ENCODE measurements at places on chromosomes 4 and X.

- DNase-seq = no peak
Measured at GRCh38 chr4:38865445-38865844, 2.2 kb upstream of the FAM114A1 start.

- DNase-seq = no peak
Measured at GRCh38 chr4:176052744-176053143, 12.9 kb upstream of the WDR17 start.

DNA sequence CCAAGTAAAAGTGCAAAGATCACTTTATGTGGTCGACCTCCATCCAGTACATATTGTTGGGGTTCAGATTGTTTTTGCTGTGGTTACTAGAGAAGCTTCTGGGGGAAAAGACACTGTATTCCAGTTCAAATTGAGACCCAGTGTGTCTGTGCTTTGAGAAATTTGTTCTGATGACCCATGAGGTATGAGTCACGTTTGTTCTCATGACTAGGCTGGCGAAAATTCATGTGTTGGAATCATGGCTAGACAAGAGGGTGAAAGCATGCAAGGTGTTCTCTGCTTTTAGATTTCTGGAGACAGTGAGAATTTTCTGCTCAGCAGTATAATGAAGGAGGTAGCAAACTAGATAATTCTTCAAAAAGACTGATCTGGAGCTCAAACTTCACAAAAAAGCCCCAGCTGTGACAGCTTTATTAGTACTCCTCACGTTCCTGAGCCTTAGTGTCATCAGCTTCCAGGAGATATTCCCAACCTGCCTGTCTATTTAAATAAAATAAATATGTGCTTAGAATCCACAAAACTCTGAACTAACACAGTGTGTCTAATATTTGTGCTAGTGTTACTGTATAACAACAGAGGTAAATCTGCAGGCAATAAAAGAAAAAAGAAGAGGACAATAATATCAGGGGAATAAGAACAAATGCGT, 24.4 kb upstream of the FAM47B start:
- no peak for DNase-seq

- DNase-seq = no peak
Measured at GRCh38 chrX:136975684-136976470, 57.9 kb downstream of the GPR101 start.

DNA sequence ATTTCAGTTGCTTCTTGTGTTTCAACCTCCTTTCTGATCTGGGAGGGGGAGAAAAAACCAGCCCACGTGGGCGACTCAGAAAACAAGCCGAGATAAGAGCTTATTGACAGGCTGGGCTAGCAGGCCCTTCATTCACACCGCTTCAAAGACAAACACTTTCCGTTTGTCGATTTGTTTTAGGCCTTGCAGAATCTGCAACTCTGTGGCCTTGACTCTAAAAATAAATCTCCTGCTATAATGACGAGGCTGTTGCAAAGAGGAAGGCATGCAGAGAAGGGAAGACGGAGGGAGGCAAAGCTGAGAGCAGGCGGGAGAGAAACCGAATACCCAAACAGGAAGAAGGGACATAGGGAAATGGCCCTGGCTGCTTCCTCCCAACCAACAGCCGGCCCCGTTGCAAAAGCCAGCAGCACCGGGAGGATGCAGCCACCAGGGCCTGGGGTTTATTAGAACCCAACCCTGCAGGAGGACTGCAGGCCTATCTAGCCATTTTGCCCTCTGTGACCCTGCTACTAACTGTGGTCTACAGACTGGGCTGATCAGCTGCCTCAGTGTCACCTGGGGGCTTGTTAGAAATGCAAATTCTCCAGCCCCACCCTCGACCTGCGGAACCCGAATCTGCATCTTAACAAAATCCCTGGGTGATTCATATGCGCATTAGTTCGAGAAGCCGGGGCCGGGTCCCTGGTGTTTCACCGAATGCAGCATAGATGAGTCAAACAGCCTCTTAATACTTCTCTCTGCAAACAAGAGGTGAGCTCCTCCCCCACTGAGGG, 325.5 kb downstream of the BCOR start:
- DNase-seq = no peak

DNA sequence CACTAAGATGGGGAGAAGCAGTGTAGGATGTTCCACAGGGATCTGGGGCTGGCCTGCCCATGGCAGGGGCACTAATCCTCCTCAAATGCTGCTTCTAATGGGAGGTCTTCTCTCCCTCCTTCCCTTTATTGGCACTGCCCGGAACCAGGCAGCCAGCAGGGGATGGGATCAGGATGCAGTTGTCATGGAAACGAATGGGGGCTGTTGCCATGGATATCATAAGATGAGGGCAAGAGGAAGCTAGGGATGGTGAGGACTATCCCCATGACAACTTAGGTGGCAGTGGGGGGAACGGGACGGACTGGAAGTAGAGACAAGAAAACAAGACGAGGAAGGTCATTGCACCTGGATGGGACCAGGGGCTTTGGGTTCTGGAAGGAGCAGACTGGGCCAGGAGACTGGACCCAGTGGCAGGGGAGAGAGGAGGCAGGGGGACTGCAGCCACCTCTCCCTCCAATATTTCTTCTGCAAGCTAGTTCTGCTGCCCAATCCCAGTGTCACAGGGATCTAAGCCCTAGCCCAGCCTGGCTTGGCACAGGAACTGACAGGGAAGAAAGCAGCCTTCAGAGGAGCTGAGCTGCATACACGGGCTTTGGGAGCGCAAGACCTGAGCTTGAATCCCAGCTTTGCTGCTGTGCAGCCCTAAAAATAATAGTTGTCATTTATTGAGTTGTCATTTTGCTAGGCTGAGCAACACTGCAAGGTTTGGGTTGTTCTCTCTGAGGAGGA, 19.0 kb downstream of the IQSEC2 start:
- DNase-seq = no peak

GRCh38 chrX:26845056-26845455, 618.1 kb downstream of the PPP4R3C start:
- no peak for DNase-seq

- no peak for DNase-seq
Measured at GRCh38 chr4:103075435-103075893, 1.1 kb downstream of the SLC9B2 start.

GRCh38 chrX:123835661-123836371, 24.0 kb upstream of the XIAP start:
- DNase-seq = no peak

- no peak for DNase-seq
Measured at GRCh38 chr4:173924561-173924960, 358.9 kb downstream of the FBXO8 start.

DNA sequence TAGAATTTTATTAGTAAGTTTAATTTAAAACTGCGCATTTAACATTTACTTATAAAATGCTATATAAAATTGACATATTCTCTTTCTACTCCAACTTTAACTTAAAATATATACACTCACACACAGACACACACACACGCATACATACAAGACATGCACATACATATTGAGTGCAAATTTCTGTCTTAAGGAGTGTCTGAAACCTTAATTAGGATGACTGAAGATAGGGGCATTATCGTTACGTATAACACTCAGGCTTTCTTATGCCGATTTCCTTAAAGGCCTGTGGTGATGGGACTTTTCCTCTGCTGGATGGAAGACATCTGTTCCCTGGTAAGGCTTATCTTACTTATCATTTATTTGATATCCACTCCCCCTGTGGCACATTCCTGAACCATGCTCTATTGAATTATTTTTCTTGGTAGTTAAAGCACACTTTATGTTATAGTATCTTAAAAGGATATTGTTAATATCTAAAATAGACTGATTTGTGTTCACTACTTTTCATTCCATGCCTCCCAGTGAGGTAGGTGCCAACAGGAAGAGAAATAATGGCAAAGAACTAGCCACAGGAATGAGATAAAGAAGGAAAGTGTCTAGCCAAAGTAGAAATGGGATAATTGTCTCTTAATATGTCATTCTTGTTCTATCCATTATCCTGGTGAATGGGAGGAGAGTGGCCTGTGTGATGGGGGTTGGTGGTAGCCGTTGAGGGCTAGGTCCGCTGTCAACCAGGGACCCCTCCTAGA, 92.9 kb upstream of the GPRIN3 start:
- no peak for DNase-seq

DNA sequence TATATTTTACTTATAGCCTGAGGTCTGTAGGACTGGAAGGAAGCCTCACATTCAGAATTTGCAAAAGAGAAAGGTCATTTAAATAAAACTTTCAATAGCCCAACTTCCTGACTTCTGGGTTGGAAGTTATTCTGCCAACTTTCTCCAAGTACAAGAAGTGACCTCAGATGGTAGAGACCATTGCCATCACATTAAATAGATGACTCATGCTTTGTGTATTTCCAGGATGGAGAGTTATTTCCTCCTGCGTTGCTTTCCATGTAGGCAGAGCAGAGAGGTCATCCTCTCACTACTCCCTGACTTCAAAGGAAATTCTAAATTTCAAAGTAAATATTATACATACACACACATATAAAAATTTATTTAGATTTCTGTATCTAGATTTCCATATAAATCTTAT, 73.0 kb upstream of the NR3C2 start:
- DNase-seq = no peak

- DNase-seq = no peak
Measured at GRCh38 chrX:110212299-110212698, 105.6 kb downstream of the AMMECR1 start.

DNA sequence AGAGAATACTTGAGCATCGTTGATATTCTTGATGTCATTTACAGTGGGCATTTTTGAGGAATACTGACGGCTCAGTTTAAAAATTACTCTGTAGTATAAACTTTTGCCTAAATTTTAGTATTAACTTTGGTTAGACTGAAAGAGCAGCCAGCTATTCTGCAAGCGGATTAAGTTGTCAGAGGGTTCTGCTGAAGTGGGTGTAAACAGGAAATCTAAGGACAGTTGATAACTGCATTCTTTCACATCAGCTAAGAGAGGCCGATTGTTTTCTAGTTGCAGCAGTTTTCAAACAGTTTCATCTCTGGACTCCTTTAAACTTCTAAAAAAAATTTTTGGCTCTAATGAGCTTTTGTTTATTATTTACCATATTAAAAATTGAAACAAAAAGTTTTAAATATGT, 149.6 kb downstream of the RAPGEF2 start:
- no peak for DNase-seq

- DNase-seq = no peak
Measured at GRCh38 chr4:88477229-88477860, 20.4 kb downstream of the HERC5 start.

DNA sequence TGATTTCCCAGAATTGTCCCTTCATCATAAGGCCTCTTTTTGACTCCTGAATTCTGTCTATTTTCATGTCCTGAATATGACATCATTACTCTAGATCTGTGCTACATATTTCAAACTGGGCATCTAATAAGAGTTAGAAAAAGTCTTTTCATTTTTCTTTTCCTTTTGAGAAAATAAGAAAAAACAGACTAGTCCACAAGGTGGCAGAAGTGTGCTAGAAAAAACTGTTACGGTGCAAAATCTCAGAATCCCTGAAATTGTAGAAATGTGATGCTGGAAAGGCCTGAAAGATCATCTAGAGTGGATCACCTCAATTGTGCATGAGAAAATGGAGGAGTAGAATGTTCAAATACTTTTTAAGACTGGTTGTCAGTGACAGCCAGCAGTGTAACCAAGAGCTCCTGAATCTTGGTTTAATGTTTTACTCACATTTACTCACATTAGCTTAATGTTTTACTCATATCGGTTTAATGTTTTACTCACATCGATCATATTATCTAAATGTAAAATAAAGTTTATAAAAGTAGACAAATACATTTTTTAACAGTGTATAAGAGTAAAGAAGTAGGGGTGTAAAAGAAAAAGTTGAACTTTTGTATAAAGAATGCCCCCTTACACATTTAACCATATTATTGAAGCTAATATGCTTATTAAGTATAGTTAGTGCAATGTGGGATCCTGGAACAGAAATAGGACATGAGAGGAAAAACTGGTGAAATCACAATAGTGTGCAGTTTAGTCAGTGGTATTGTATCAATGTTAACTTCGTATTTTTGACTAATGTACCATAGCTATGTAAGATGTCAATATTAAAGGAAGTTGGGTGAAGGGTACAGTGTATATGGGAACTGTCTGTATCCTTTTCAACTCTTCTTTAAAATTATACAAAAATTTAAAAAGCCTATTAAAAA, 15.2 kb downstream of the ASB11 start:
- no peak for DNase-seq

DNA sequence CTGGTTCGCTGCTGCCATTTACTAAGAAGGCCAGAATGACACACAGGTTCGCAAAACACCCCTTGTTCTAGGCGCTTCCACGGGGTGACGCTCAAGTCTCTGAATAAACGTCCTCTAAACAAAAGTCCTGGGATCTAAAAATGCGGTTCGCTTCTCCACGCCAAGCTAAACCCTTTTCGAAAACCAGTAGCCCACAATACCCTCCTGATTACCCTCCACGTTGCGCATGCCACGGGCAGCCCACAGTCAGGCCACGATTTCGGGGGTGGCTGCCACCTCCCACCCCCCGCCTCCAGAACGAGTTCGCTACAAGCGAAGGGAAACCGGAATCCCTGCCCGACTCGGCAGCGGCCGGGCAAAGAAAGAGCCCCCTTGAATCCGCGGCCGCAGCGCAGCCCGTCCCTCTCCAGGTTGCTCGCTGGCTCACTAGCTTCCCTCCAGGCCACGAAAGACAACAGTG, 423 bp downstream of the RPL39 start:
- DNase-seq = no peak

- DNase-seq = no peak
Measured at GRCh38 chr4:26992657-26993361, 132.2 kb downstream of the STIM2 start.

DNA sequence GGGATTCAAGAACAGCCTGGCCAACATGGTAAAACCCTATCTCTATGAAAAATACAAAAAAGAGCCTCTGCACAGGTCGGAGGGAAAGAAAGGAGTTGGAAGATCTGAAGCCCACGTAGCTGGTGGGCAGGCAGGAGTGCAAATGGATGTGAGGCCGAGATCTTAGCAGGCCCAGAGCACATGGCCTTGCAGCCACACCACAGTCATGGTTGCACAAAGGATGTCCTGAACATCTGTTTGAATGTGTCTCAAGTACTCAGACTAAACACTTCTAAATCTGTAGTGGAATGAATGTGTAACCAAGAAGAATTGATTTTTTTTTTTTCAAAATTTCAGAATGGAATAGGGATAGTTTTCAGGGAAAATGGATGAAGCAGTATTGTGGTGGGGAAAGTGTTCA, 10.8 kb downstream of the CA5B start:
- no peak for DNase-seq

- DNase-seq = no peak
Measured at GRCh38 chr4:5054532-5054931, 3.3 kb downstream of the STK32B start.

- no peak for DNase-seq
Measured at GRCh38 chr4:189131118-189131517, 809.6 kb upstream of the FRG1 start.

DNA sequence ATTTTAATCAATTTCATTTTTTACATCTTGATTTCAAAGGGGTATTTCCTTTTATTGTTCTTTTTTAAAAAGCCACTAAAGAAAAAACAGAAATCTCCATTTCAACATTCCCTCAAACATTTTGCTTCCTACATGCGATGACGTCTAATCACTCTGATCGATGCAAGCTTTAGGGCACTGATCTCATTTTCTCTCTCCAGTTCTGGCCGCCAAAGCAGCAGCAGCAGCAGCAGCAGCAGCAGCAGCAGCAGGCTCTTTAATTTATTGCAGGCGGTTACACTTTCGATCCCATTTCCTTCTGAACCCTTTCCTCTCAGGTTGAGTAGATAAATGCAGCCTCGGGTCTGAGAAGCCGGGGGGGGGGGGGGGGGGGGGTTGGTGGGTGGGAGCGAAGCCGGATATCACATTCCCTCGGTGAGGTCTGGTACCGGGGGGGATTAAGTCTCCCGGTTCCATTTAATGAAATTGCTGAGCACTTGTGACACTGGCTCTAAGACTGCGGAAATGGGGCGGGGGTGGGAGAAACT, 3.4 kb upstream of the PCDH7 start:
- DNase-seq = no peak

- DNase-seq = no peak
Measured at GRCh38 chr4:27215220-27215826, 354.7 kb downstream of the STIM2 start.
